ENCODE measurements at places on chromosomes 3 and 15. TPM values are rescaled to one million over a fixed set of nuclear protein-coding genes. Genes with fewer than 3 reads are reported as not detected.

The SSUH2 gene
- 1.6 TPM for polyA plus RNA-seq

The KIF23 gene
- 13.0 TPM for polyA plus RNA-seq

The LSMEM2 gene
- 1.1 TPM for polyA plus RNA-seq

The UBE3A gene
- polyA plus RNA-seq: 89.6 TPM

The SEMA5B gene
- 65.5 TPM for polyA plus RNA-seq

The SCG3 gene
- polyA plus RNA-seq: 153 TPM

GRCh38 chr3:138899351-138899991 is 47.5 kb downstream of the FOXL2 start:
- no peaks in the 10 kb centered on the region for H3K27me3 ChIP-seq
- H3K4me1 ChIP-seq: no peaks in the 10 kb centered on the region
- no peak overlapping the region for H3K27ac ChIP-seq
- H3K4me3 ChIP-seq: no peak overlapping the region

GRCh38 chr3:14841836-14842235 is 23.1 kb downstream of the FGD5 start:
- no peak overlapping the region for H3K4me3 ChIP-seq
- no peak for DNase-seq
- peaks cover 33% of the 10 kb centered on the region for H3K4me1 ChIP-seq
- no peaks in the 10 kb centered on the region for H3K36me3 ChIP-seq

DNA sequence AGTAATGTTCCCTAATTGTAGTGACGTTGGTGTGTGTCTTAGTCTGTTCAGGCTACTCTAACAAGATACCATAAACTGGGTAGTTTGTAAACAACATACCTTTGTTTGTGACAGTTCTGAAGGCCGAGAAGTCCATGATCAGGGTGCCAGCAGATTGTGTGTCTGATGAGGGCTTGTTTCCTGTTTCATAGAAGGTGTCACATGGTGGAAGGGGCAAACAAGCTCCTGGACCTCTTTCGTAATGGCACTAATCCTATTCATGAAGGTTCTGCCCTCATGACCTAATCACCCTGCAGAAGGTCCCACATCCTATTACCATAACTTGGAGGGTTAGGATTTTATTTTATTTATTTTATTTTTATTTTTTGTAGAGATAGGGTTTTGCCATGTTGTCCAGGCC is 11.1 kb downstream of the ATXN7 start:
- peaks cover 8% of the 10 kb centered on the region for H3K4me1 ChIP-seq
- no peak overlapping the region for H3K27ac ChIP-seq
- H3K27me3 ChIP-seq: no peaks in the 10 kb centered on the region

- H3K27me3 ChIP-seq: no peaks in the 10 kb centered on the region
- H3K36me3 ChIP-seq: no peaks in the 10 kb centered on the region
- H3K4me1 ChIP-seq: no peaks in the 10 kb centered on the region
- DNase-seq: no peak
- H3K4me3 ChIP-seq: no peak overlapping the region
Observed at GRCh38 chr15:60057554-60057953, 53.4 kb downstream of the FOXB1 start.

DNA sequence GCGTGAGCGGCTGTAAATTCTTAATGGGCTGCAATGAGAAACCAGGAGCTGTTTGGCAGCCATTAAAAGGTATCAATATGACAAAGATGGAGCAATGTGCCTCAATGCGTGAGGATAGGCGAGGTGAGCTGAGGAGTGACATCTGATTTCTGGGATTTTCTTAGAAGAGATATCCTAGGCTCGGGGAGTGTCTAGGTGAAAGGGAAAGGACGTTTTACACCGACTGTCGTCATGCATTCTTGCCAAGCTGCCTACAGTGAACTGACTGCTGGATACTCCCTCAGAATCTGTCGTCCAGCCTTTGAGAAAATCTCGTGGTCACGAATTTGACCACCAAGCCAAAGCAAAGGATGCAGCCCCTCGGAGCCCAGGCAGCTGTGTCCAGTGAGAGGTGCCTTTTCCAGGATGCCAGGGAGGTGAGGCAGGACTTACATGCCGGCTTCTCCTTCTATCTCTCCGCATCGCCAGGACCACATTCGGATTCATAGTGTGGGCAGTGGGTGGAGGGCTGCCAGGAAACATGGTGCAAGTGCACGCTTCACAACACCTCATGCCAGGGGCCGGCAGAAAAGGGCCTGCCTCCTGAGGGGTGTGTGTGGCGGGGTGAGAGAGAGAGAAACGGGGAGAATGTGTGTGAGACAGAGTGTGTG is 80.3 kb upstream of the ABHD17C start:
- H3K27ac ChIP-seq: no peak overlapping the region
- peaks cover 9% of the 10 kb centered on the region for H3K4me1 ChIP-seq
- H3K36me3 ChIP-seq: no peaks in the 10 kb centered on the region
- no peaks in the 10 kb centered on the region for H3K27me3 ChIP-seq

GRCh38 chr3:71681224-71681668 is 44.0 kb downstream of the EIF4E3 start:
- no peak overlapping the region for H3K4me3 ChIP-seq
- no peak overlapping the region for H3K27ac ChIP-seq
- no peak for DNase-seq
- H3K27me3 ChIP-seq: no peaks in the 10 kb centered on the region
- peaks cover 3% of the 10 kb centered on the region for H3K4me1 ChIP-seq

- no peaks in the 10 kb centered on the region for H3K4me1 ChIP-seq
- no peak overlapping the region for H3K27ac ChIP-seq
- H3K27me3 ChIP-seq: no peaks in the 10 kb centered on the region
- H3K4me3 ChIP-seq: no peak overlapping the region
Observed at GRCh38 chr3:127363891-127364290, 76.0 kb upstream of the PRR20G start.

DNA sequence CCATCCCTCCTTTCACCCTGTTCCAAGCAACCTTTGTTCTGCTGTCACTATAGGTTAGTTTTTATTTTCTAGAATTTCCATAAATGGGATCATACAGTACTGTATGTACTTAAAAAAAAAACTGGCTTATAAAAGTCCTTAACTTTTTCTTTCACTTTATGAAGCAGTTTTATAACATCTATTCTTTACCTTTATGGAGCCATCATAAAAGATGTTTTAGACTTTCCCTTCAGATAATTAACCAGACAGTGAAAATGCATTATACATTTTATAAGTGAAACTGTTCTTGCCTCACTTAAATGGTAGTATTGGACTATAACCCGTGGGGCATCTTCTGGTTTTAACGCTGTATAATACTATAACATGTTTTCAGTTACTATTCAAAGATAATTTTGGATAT is 26.2 kb downstream of the PLS1 start:
- H3K4me3 ChIP-seq: no peak overlapping the region
- no peaks in the 10 kb centered on the region for H3K36me3 ChIP-seq
- no peaks in the 10 kb centered on the region for H3K4me1 ChIP-seq
- no peak overlapping the region for H3K27ac ChIP-seq
- DNase-seq: no peak

GRCh38 chr3:43688245-43688650 is 2.5 kb upstream of the ABHD5 start:
- no peak overlapping the region for H3K4me3 ChIP-seq
- no peak overlapping the region for H3K27ac ChIP-seq
- no peaks in the 10 kb centered on the region for H3K27me3 ChIP-seq
- peaks cover 8% of the 10 kb centered on the region for H3K4me1 ChIP-seq

DNA sequence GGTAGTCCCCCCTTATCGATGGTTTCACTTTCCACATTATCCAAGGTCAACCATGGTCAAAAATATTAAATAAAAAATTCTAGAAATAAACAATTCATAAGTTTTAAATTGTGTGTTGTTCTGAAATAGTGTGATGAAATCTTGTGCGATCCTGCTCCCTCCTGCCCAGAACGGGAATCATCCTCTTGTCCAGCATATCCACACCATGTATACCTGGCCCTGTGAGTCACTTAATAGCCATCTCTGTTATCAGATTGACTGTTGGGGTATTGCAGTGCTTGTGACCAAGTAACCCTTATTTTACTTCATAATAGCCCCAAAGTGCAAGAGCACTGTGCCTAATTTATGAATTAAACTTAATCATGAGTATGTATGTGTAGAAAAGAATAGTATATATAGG is 19.1 kb downstream of the FAM81A start:
- H3K27me3 ChIP-seq: no peaks in the 10 kb centered on the region
- H3K36me3 ChIP-seq: peaks cover 3% of the 10 kb centered on the region
- no peak for DNase-seq
- no peaks in the 10 kb centered on the region for H3K4me1 ChIP-seq
- no peak overlapping the region for H3K27ac ChIP-seq
- no peak overlapping the region for H3K4me3 ChIP-seq

GRCh38 chr3:23820888-23821287 is 15.1 kb downstream of the UBE2E1 start:
- DNase-seq: no peak
- no peaks in the 10 kb centered on the region for H3K27me3 ChIP-seq
- no peak overlapping the region for H3K4me3 ChIP-seq
- no peak overlapping the region for H3K27ac ChIP-seq

- H3K4me3 ChIP-seq: no peak overlapping the region
- no peaks in the 10 kb centered on the region for H3K27me3 ChIP-seq
Observed at GRCh38 chr3:61750766-61751165, 189.4 kb downstream of the PTPRG start.

GRCh38 chr15:50190723-50191122 is 8.7 kb downstream of the SLC27A2 start:
- DNase-seq: no peak
- no peaks in the 10 kb centered on the region for H3K4me1 ChIP-seq
- no peak overlapping the region for H3K4me3 ChIP-seq
- no peak overlapping the region for H3K27ac ChIP-seq
- H3K36me3 ChIP-seq: no peaks in the 10 kb centered on the region
